NCI-H774 (cell line): ENCODE measurements at places on chromosomes 3 and 15.

GRCh38 chr15:65887565-65887964 is 18.3 kb downstream of the RAB11A start:
- no peak for DNase-seq

GRCh38 chr15:31262901-31263671 is 63.5 kb upstream of the KLF13 start:
- no peak for DNase-seq

GRCh38 chr3:29317659-29318173 is 36.8 kb downstream of the RBMS3 start:
- no peak for DNase-seq

DNA sequence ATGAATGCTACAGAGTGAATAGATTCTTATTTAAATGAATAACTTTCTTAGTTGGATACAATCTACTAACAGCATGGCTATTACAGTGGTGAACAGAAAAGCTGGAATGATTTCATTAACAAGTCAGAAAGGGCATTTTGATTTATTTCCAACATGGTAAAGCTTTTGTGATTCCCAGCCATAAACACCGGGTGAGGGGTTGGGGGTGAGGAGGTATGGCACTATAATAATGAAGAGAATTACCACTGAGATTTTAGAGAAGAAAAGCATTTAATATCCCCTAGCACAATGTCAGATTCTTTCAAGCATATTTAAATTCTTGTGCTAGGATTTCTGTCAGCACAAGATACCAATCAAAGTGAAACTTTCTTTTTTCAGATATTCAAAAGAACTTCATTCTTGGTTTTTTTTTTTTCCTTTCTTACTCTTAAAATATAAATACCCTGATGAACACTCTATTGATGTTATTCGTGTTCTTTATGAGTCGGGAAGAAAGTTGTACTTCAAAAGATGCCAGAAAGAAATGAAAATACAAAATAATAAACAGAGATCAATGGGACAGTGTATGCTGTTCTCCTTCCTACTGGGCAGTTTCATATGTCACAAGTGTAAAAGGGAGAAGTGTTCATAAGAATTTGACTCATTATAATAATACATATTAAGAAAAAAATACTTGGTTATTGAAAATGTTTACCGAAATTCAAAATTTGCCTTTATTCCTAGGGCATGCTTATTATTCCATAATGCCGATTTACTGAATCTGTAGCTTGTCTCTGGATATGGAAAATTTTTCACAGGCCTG is 522.8 kb downstream of the CADM2 start:
- DNase-seq, result no peak

DNA sequence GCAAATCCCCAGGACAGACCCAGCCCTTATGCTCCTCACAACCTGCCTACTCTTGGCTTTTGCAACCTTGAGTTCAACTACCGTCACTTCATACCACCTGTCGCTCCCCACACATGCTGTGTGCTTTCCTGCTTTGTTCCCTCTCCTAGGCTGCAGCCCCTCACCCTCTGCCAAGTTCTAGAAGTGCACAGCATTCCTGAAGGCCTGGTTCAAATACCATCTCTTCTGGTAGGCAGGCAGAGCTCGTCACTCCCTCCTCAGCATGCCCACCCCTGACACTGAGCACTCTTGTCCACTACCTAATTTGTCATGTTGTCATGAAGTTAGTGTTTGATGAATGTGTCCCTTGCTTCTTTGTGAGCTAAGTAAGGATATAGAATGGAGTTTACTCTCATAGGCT is 129.6 kb downstream of the SEMA6D start:
- no peak for DNase-seq

DNA sequence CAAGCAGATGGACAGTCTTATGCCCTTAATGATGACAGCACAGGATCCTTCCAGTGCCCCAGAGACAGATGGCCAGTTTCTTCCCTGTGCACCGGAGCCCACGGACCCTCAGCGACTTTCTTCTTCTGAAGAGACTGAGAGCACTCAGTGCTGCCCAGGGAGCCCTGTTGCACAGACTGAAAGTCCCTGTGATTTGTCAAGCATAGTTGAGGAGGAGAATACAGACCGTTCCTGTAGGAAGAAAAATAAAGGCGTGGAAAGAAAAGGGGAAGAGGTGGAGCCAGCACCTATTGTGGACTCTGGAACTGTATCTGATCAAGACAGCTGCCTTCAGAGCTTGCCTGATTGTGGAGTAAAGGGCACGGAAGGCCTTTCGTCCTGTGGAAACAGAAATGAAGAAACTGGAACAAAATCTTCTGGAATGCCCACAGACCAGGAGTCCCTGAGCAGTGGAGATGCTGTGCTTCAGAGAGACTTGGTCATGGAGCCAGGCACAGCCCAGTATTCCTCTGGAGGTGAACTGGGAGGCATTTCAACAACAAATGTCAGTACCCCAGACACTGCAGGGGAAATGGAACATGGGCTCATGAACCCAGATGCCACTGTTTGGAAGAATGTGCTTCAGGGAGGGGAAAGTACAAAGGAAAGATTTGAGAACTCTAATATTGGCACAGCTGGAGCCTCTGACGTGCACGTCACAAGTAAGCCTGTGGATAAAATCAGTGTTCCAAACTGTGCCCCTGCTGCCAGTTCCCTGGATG is 198.7 kb downstream of the AKAP13 start:
- DNase-seq, result no peak

GRCh38 chr15:41004490-41004889 is 51.2 kb downstream of the CHAC1 start:
- peak; percentile 23 for DNase-seq

DNA sequence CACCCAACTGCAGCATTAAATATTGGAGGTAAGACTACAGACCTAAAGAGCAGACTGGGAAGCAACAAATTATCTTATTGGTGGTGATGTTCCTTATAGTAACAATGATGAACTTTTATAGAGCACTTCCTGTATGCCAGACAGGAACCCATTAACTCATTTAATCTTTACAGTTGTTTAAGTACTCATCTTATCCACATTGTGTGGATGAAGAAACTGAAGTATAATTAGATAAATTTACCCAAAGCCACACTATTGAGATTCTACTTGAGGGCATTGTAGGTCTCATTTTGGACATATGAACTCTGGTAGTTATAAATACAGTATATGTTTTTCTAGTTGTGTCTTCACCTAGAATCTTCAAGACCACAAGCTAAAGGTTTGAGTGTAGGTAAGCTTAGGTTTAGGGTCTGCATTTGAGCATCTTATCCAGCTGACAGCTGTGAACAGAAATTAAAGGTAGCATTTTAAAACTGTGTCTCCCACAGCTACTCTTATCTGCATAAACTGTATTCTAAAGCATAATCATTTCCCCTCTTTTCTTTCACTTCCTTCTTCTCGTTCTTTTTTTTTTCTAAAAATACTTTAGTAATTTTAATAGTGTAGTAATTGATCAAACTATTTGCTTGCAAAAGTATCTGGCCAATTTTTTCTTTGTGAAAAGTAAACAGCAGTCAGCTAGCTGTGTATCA is 138.2 kb downstream of the UBE2E2 start:
- no peak for DNase-seq

DNA sequence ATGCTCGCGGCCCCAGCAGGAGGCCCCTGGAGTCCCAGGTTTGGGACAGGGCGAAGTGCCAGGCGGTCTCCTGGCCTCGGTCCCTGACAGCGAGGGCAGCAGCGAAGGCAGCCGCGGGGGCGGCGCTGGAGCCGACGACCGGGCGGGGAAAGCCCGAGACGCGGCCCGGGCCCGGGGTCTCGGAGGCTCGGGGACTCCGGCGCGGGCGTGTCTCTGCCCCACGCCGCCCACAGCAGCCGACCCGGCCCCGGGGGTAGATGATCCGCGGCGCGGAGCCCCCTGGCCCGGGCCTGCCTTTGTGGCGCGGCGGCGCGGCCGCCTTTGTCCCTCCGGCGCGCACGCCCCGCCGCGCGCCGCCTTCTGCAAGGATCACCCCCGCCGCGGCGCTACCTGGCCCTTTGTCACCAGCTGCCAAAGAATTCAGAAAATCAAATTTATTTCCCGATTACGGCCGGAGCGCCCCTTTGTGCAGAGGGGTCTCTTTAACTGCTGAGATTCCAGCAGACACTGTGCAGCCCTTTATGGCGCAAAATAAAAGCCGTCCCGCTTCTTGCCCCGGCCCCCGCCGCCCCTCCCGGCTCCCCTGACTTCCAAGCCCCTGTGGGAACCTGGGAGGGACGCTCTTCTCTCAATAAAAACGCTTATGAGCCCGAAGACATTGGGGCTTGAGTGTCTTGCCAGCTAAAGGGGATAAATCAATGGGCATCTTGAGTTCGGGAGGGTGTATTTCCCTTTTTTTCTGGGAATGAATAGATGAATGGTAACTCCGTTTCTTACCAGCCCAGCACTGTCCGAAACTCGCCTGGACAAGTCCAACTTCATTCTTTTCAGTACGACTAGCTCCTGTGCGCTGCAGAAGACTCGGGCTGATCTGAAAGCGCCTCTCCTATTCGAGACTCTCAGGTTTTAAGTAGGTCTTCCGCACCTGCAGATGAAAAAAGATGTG is 68.4 kb downstream of the HES1 start:
- DNase-seq, result peak; percentile 49

- no peak for DNase-seq
Observed at GRCh38 chr3:12966847-12967605, 106.2 kb downstream of the IQSEC1 start.

DNA sequence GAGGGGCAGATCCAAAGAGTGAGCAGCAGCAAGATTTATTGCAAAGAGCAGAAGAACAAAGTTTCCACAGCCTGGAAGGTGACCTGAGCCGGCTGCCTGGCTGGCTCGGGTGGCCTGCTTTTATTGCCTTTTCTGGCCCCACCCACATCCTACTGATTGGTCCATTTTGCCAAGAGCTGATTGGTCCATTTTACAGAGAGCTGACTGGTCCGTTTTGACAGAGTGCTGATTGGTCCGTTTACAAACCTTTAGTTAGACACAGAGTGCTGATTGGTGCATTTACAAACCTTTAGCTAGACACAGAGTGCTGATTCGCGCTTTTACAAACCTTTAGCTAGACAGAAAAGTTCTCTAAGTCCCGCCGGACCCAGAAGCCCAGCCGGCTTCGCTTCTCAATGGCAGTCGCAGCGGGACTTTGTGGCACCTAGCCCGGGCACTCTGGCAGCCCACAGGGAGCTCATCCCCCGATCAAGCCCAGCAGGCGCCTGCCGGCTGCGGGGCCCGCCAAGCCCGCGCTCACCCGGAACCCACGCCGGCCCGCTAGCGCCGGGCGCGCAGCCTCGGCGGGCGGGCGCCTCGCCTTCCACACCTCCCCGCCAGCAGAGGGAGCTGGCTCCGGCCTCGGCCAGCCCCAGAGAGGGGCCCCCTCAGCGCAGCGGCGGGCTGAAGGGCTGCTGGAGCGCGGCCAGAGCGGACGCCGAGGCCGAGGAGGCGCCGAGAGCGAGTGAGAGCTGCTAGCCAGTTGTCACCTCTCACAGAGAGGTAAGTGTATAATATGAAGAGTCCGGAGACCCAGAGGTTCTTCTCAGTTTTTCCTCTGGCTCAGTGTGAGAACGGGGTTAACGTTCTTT is 339.2 kb downstream of the CHL1 start:
- no peak for DNase-seq

GRCh38 chr3:72274493-72275330 is 489.8 kb upstream of the PROK2 start:
- no peak for DNase-seq

DNA sequence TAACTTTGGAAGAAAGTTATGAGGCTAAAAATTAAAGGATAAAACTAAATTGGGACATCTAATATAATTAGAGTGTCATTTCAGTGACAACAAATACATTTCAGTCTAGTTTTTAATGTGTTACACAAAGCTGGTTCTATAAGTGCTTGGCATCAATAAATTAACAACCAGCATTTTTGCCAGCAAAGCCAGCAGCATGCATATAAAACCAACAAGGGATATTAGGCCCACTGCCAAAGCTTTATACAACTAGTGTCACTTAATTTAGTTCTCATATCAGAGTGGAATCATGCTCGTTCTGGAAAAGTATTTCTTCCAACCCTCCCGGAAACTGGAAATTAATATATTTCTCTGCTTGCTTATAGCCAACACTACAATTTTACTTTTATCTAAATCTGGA is 88.8 kb downstream of the THBS1 start:
- DNase-seq, result no peak

- DNase-seq, result no peak
Observed at GRCh38 chr3:71063773-71064290, 519.7 kb downstream of the FOXP1 start.

GRCh38 chr15:73857193-73857920 is 16.0 kb upstream of the TBC1D21 start:
- no peak for DNase-seq

- DNase-seq, result no peak
Observed at GRCh38 chr15:33190539-33190938, 4.0 kb downstream of the FMN1 start.

DNA sequence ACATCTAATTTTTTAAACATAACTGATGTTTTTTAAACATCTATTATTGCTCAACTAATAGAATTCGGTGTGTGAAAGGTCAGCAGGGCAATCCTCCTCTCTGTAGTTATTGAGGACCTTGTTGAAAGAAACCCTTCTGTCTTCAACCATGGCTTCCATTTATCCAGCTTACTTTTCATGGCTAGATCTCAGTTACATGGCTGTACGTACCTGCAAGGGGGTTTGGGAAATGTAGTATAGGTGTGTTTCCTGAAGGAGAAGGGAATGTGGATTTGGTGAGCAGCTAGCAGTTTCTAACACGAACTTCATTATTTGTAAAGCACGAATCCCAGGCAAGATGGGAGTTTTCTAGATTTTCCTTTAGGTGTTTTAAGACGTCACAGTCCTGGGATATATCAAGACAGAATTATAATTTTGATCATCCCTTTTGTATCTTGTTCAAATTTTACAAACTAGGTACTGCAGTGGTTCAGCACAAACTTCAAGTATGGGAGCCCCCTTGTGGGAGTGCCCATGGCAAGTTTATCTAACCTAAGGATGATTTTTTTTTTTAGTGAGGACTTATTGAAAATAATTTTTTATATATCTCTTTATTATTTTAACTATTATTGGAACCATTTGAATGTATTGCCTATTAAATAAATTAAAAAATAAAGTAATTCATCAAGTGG is 41.6 kb downstream of the FBXL2 start:
- no peak for DNase-seq
